ENCODE measurements at places on chromosomes 4 and X. TPM values are rescaled to one million over a fixed set of nuclear protein-coding genes. Genes with fewer than 3 reads are reported as not detected.
A peak's percentile ranks its signal among the peaks of the same experiment; 100 is the strongest.

The RBMXL3 gene
- total RNA-seq: not detected

The SCML2 gene
- total RNA-seq: 3.7 TPM

The CSTF2 gene
- total RNA-seq: 12.4 TPM

DNA sequence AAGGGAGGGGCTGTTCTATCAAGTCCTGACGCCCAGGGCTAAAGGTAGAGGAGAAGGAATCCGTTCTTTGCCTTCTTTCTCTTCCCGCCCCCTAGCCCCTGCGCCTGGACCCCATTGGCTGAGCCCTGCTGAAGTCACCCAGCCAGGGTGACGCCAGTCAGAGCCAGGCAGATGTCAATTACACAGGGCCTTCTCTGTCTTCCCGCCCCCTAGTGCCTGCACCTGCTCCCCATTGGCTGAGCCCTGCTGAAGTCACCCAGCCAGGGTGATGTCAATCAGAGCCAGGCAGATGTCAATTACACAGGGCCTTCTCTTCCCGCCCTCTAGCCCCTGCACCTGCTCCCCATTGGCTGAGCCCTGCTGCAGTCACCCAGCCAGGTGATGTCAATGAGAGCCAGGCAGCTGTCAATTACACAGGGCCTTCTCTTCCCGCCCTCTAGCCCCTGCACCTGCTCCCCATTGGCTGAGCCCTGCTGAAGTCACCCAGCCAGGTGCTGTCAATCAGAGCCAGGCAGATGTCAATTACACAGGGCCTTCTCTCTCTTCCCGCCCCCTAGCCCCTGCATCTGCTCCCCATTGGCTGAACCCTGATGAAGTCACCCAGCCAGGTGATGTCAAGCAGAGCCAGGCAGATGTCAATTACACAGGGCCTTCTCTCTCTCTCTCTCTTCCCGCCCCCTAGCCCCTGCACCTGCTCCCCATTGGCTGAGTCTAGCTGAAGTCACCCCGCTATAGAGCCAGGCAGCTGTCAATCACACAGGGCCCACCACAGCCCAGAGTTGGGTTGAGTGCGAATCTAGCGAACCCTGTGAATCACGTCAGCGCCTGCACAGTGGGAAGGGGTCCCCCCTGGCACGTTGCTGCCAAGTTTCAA lies 46.4 kb downstream of the ASMT start:
- DNase-seq: peak; percentile 15

- DNase-seq: no peak
Observed at GRCh38 chr4:181939199-181939945, 303.8 kb upstream of the TENM3 start.

DNA sequence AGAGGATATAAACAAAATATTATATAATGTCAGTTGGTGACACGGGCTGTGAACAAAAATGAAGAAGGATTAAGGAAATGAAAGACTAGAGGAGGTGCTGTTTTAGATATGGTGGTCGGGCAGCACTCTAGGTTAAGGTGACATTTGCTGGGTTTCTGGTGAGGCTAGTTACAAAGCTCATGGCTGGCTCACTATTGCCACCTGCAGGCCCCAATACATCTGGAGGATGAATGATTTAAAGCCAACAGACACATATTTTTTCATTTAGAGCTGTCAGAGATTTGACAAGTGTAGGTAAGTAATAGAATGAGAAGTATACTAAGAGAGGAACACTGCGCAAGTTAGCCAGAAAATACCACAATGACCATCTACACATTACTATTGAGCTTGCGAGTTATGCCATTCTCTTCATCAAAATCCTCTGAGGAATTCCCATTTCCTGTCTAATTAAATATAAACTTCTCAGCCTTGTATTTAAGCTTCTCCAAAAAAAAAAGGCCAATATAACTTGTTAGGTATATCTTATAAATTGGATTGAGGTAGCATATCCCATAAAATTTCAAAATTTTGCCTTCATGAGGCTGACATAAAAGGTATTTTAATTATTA lies 6.4 kb upstream of the FGG start:
- no peak for DNase-seq

DNA sequence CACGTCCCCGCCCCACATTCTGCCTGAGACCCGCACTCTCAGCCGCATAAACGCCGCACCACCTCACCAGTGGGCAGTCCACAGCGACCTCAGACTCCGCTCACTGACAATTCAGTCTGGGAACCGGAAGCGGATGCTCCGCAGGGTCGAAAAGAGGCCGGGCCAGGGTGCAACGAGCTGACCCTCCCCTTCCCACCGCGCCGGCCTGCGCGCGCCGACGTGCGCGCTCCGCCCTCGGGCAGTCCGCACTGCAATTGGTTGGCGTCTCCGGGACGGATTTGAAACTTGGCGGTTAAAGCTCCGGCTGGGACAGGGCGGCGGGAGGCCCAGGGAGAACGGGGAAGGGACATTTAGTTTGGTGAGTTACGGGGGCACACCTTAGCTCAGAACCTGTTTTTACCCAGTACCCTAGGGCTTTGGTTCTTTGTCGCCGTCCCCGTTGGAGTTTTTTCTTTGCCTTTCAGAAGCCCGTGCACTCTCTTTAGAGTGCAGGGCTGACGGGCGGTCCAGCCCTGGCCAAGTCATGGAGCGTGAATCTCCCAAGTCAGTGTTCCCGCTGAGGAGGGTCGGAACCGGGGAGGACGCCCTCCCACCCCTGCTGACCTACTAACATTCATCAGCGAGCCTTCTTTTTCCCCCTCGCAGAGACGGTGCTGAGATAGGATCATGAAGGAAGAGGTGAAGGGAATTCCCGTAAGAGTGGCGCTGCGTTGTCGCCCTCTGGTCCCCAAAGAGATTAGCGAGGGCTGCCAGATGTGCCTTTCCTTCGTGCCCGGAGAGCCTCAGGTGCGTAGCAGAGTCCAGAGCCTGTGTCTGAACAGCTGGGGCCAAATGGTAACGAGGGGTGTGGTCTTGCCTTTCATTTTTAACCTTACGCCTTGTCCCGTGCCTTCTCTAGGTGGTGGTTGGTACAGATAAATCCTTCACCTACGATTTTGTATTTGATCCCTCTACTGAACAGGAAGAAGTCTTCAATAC lies at the start of the genes KIF4A and PDZD11:
KIF4A (plus strand) TSS at position 312 of the 978 bp plus-strand sequence; CDS start at position 667, 355 bp downstream.
PDZD11 (minus strand) TSS at position 135 of the 978 bp plus-strand sequence. CDS start 586 bp downstream, outside the sequence.
- DNase-seq: peak; percentile 60

DNA sequence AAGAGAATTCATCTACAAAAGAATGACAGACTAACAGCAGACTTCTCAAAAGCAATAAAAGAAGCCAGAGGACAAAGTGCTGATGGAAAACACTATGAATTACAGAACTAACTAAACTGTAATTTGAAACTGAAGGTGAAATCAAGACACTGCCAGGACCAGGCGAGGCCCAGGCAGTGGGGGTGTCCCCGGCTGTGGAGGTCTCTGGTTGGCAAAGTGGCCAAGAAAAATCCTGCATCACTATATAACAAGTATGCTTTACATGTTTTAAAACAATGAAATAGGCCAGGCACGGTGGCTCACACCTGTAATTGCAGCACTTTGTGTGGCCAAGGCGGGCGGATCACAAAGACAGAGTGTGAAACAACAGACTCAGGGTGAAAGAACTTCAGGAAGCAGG lies 32.9 kb downstream of the CHM start:
- DNase-seq: no peak

- no peak for DNase-seq
Observed at GRCh38 chr4:117134386-117134785, 49.0 kb upstream of the TRAM1L1 start.

DNA sequence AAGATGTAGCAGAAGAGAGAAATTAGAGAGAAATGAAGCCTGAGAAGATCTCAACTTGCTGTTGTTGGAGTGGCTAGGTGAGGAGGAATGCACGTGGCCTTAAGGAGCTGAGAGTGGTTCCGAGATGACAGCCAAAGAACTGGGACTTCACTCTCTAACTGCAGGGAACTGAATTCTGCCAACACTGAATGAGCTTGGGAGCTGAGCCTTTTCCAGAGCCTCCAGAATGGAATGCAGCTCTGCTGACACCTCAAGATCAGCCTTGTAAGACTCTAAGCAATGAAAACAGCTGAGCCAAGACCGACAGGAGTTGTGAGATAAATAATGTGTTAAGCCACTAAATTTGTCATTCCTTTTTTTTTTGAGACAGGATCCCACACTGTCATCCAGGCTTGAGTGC lies 73.0 kb downstream of the TLL1 start:
- DNase-seq: no peak

DNA sequence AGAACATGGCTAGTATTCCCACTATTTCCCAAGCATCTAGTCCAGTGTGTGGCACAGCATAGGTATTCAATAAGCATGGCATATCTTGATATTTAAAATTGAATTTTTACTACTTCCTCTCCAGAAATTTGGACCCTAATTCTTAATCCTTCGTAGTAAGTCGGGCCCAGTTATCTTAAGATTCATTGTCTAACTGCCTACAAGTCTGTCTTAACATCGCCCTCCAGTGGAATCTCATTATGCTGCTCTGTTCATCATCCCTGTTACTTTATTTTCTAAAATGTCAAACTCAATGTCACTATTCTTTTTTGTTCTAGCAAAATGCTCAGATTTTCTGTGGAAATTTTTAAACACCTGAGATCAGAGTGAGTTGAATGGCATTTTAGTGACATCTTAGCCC lies 606.2 kb downstream of the KLHL13 start:
- no peak for DNase-seq

- peak; percentile 59 for DNase-seq
Observed at GRCh38 chrX:108439426-108439942, at the start of gene COL4A5. Gene COL4A5 (plus strand): TSS chrX:108439838. CDS start chrX:108440126, 288 bp downstream.

GRCh38 chr4:105990933-105991332 lies 95.7 kb downstream of the NPNT start:
- peak; percentile 47 for DNase-seq

DNA sequence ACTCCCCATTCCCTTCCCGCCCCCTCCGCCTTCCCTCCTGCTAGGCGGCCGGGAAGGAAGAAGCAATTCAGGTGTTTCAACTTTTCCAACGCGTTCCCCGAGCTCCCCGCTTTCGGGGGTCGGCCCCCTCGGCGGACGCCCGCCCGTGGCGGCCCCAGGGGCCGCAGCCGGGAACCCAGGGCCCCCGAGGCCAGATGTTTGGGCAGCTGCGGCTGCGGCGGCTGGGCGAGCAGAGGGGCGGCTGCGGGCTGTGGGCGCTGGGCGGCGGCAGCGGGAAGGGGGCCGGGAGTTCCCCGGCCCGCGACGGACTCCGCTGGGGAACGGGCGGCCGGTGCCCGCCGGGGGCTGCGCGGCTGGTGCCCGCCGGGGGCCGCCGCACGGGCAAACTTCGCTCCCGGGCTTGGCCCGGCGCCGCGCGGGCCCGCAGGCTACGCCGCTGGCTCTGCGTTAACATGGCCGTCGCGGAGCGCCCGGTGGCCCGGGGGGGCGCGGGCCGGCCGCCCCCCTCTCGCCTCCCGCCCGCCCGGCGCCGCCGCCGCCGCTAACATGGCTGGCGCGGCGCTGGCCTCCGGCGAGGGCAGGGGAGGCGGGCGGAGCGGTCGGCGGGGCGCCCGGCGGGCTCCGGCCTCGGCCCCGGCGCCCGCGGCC lies 510 bp downstream of the HMGB3 start:
- no peak for DNase-seq

GRCh38 chr4:148469938-148470337 lies 27.7 kb upstream of the NR3C2 start:
- DNase-seq: no peak

Data from uterus (tissue), 4 donors.